Renal cortex interstitium (tissue), 15 donors: ENCODE measurements at places on chromosomes 1 and 21. TPM values are rescaled to one million over a fixed set of nuclear protein-coding genes. Genes with fewer than 3 reads are reported as not detected.

SYT14 gene
- polyA plus RNA-seq = 0.45 TPM

GRCh38 chr1:56811331-56811730 lies 7.9 kb downstream of the FYB2 start:
- DNase-seq = no peak

GRCh38 chr1:38527373-38527966 lies 332.1 kb downstream of the RRAGC start:
- no peak for DNase-seq

HSPG2 gene
- 130 TPM for polyA plus RNA-seq

GRCh38 chr21:41242238-41242829 lies 74.3 kb upstream of the FAM3B start:
- DNase-seq = no peak

DNA sequence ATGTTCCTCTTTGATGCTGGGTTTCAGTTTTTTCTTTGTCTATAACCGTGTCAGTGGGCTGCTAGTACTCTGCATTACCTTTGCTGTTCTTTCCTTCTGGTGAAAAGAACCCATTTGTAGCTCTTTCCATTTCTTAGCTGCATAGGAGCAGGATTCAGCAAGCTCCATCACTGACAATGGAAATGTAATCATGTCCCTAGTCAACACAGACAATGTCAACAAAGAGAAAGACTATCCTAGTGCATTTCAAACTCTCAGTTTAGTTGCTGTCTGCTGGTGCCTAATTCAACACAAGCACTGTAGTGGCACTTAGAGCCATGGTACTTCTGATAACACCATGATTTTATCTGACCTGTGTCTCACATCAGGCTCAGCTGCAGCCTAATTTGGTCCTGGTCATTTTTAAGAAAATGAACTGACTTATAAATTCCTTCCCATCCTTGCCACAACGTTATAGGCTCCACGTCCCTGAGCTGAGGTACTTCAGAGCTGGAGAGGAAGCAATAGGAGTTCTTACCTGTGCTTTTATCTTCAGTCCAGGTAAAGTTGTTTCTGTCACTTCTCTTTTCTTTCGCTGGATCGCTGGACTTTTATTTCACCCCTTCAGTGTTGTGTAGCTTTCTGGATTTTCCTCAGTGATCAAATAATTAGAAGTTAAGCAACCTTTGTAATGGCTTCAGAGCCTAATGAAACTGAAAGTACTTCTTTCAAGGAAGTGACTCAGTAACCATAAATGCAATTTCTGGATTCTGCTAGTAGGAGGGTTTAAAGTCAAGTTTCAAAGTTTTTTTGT lies at the start of gene GBP3:
GBP3 (minus strand) TSS at position 700 of the 793 bp plus-strand sequence. CDS start 2,145 bp downstream, outside the sequence.
- no peak for DNase-seq

GRCh38 chr1:65255656-65256050 lies 53.7 kb upstream of the DNAJC6 start:
- no peak for DNase-seq

FABP3 gene
- polyA plus RNA-seq = 72.7 TPM

LRRC39 gene
- 1.8 TPM for polyA plus RNA-seq

CYB561D1 gene
- polyA plus RNA-seq = 8.7 TPM

DNA sequence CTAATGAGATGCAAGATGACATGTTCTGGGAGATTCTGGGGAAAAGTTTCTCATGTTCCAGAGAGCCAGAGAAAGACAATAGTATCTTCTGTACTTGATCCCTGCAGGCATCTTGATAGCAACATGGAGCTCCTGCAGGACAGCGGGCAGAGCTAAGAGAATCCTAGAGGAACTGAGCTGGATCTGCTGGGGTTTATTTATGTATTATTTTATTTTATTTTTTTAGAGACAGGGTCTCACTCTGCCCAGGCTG lies 22.7 kb upstream of the SCAF4 start:
- no peak for DNase-seq

B3GALT2 gene
- 15.1 TPM for polyA plus RNA-seq

DNA sequence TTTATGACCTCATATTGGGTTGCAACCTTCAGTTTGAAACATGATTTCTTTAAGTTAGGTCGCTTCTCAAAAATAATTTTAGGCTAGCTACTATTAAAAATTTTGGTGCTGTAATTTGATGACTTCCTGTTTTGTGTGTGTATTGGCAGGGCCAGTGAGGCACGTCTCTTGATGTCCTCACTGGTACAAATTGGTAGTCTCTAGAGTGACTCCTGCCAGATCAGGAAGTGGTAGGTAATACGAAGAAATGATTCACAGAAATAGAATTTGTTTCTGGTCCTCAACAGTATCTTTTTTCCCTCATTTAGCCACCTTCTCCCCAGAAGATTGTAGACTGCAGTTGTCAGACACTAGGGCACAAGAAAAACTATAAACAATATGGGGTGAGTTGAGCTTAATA lies 120.9 kb upstream of the KIAA1614 start:
- DNase-seq = no peak

CYYR1 gene
- polyA plus RNA-seq = 56.0 TPM

- no peak for DNase-seq
These were observed 68.7 kb downstream of the LMX1A start for GRCh38 chr1:165287781-165288180.
